ENCODE measurements at places on chromosomes 12 and 14.
A peak's percentile ranks its signal among the peaks of the same experiment; 100 is the strongest.

DNA sequence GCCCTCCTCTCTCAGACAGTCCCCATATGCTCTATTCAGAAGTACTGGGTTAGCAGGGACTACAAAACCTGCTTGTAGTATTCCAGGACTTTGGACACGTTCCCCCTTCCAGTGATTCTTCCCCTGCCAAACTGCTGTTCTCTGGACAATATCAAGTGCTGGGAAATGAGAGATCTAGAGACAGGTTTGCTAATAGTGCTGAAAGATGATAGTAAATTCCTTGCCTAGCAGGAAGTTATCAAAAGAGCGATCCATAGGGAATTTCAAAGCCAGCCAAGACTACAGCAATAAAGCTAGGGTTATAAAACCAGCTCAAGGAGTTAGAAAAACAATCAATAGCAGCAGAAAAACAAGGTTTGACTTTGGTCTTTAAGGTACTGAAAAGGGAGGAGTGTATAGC lies 15.2 kb downstream of the SLC7A8 start:
- no peak overlapping the region for H3K27ac ChIP-seq
- DNase-seq: no peak
- H3K27me3 ChIP-seq: peaks cover 5% of the 10 kb centered on the region
- no peaks in the 10 kb centered on the region for H3K4me1 ChIP-seq

GRCh38 chr14:49310298-49310697 lies 275.9 kb downstream of the RPS29 start:
- H3K4me1 ChIP-seq: no peaks in the 10 kb centered on the region
- no peak for DNase-seq
- H3K4me3 ChIP-seq: no peak overlapping the region
- no peaks in the 10 kb centered on the region for H3K36me3 ChIP-seq
- no peak overlapping the region for H3K27ac ChIP-seq

DNA sequence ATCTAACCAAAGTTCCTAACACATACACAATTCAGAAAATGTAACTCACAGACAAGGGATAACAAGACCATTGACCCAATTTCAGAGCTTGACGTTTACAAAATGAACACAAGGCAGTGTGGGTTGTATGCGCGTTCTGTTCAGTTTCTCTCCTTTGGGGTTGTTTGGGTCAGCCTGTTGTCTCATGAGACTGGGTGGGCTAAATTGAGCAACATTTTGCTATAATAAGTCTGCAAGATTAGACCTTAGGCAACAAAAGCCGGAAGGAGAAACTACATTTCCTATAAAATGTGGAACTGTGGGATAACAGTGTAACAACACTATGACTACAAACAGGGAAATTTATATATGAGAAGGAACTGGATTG lies 18.8 kb upstream of the LTA4H start:
- no peaks in the 10 kb centered on the region for H3K36me3 ChIP-seq
- peak overlapping the region; percentile 88 for H3K27ac ChIP-seq
- no peaks in the 10 kb centered on the region for H3K27me3 ChIP-seq
- H3K4me1 ChIP-seq: peaks cover 22% of the 10 kb centered on the region

- no peak for DNase-seq
- H3K36me3 ChIP-seq: no peaks in the 10 kb centered on the region
- no peaks in the 10 kb centered on the region for H3K4me1 ChIP-seq
- H3K27me3 ChIP-seq: no peaks in the 10 kb centered on the region
- H3K27ac ChIP-seq: no peak overlapping the region
- no peak overlapping the region for H3K4me3 ChIP-seq
Observed at GRCh38 chr12:2231956-2232355, 179.2 kb downstream of the CACNA1C start.
